ENCODE measurements at places on chromosomes 2 and 18. TPM values are rescaled to one million over a fixed set of nuclear protein-coding genes. Genes with fewer than 3 reads are reported as not detected.

DNA sequence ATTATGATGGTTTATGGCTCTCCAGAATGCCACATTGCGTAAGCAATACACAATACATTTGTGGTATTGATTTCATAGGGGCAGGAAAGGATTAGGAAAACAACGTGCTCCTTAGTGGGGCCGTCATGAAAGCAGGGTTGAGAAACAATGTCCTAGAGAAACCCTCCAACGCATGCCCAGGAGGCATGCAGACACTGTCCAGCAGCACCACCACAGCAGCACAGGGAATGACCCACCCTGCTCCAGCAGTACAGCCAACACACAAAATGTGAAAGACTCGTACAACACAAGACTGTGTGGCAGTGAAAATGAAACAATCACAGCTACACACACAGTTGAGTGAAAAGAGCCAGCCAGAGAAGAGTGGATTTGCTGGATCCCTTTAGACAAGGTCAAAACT is 66.3 kb downstream of the FAM168B start:
- no peaks in the 10 kb centered on the region for H3K27me3 ChIP-seq
- DNase-seq: no peak
- no peak overlapping the region for H3K27ac ChIP-seq

- H3K4me1 ChIP-seq: peaks cover 5% of the 10 kb centered on the region
- H3K36me3 ChIP-seq: no peaks in the 10 kb centered on the region
- H3K27me3 ChIP-seq: no peaks in the 10 kb centered on the region
- H3K4me3 ChIP-seq: no peak overlapping the region
These were observed 70.0 kb downstream of the HS1BP3 start for GRCh38 chr2:20580690-20581437.

The TGFA gene
- not detected for total RNA-seq

DNA sequence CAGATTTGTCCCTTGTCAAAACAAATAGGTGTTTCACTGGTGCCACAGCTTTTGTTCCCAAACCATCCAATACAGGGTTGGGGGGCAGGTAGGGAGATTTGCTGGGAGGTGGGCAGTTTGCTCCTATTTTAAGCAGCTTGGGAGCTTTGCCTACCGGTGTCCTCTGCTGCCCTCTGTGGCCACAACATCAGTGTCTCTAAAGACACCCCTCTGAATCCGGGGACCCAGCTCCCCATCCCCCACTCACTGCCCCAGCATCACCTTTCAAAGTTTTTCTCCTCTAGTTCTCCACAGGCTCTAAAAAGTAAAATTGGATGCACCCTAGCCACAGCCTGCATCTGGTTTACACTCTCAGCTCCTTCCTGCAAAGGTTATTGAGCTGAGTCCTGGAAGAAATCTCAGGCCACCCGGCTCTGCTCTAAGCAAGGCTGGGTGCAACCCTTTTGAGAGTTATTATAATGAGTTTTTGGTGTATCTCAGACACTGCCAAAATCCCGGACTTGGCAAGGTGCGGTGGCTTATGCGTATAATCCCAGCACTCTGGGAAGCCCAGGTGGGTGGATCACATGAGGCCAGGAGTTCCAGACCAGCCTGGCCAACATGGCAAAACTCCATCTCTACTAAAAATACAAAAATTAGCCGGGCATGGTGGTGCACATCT is 2.9 kb upstream of the EPAS1 start:
- H3K36me3 ChIP-seq: no peaks in the 10 kb centered on the region
- no peak overlapping the region for H3K27ac ChIP-seq
- no peak overlapping the region for H3K4me3 ChIP-seq
- no peak for DNase-seq
- H3K4me1 ChIP-seq: no peaks in the 10 kb centered on the region

The MC2R gene
- total RNA-seq: not detected

GRCh38 chr2:10608273-10608672 is 81.5 kb downstream of the NOL10 start:
- no peaks in the 10 kb centered on the region for H3K36me3 ChIP-seq
- H3K27ac ChIP-seq: no peak overlapping the region
- no peak for DNase-seq
- no peak overlapping the region for H3K4me3 ChIP-seq
- H3K4me1 ChIP-seq: no peaks in the 10 kb centered on the region

The HOXD13 gene
- total RNA-seq: not detected

DNA sequence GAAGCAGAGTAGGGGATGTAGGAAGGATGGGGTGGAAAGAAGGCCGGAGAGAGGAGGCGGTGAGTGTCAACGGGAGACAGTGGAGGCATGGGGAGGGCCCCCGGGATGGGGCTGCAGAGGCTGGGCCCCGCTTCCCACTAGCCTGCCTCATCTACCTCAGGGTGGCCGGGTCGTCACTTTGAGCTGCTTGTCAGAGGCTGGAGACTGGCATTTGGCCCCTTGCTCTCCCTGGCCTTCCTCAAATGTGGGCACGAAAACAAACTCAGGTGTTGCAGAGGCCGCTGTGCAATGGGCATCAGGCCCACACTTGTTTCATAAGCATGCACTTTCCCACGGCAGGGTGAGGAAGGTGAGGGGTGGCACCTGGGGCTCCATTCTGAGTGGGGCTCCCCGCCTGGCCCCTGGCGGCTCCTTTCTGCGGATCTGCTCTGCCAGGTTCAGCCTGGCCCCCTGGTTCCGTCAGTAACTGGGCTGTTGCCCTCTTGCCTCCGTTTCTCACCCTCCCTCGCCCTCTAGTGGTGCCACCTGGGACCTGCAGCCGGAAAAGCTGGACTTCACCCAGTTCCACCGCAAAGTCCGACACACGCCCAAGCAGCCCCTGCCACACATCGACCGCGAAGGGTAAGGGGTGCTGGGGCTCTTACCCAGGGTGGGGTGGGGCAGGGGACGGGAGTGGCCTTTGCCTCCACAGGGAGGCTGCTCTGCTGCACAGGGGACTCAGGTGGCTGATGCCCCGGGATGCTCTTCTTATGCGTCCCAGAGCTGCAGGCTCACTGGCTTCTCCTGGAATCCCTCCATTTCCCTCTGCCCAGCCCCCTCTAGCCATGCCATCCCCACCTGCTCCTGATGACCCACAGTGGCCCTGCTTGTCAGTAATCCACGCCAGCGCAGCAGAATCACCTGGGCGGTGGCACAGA is 125.4 kb downstream of the CTIF start:
- H3K4me3 ChIP-seq: no peak overlapping the region
- H3K36me3 ChIP-seq: no peaks in the 10 kb centered on the region
- no peak overlapping the region for H3K27ac ChIP-seq
- peak; percentile 59 for DNase-seq

The TUBA3E gene
- total RNA-seq: 12.8 TPM

DNA sequence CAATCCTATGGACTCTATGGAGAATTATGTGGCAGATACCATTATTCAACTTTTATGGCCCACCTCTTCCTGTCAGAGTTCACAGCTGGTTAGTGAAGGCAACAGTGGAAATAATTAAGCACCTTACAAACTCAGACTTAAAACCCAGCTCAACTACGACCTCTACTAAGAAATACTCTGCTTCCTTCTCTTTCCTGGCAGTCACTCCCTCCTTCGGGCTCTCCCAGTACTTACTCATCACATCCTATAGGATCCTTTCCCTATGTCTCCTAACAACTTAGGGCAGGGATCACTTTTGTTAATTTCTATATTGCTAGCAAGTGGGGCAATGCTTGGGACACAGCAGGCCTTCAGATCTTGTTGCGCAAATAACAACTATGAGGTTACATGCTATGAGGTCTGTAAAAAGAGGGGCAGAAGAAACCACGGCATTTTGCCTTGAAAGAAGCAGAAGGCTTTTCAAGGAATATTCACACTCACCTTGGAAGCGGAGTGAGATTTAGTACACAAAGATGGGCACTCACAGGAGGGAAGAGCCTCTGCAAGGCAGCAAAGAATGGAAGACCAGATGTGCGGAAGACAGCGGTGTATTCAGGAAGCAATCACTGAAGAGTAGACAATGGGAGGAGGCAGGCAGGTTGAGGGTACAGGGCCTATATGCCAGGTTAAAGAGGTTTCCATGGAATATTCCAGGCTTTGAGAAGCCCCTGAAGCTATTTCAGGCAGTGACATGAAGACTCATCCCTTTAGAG is 2.1 kb downstream of the STK39 start:
- H3K4me1 ChIP-seq: no peaks in the 10 kb centered on the region
- H3K27ac ChIP-seq: no peak overlapping the region
- DNase-seq: no peak
- H3K27me3 ChIP-seq: no peaks in the 10 kb centered on the region
